Right atrium auricular region (tissue), 2 donors: ENCODE measurements at places on chromosomes 6 and 20. TPM values are rescaled to one million over a fixed set of nuclear protein-coding genes. Genes with fewer than 3 reads are reported as not detected.

The RGS17 gene
- total RNA-seq = 0.28 TPM

The SUPT3H gene
- total RNA-seq = 2.5 TPM

DNA sequence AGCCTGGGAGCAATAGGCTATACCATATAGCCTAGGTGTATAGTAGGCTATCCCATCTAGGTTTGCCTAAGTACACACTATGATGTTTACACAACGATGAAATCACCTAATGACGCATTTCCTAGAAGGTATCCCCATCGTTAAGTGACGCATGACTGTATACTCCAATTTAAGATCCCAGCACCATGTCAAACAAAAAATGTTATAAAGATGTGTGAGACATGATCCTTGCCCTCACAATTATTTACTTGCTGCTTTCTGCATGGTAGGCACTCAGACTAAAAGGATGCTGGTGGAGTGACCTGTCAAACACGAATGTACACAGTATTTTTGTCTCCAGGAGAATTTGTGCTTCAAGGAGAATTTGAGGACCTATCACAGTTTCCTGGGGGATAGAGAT, 32.3 kb downstream of the SNAP25 start:
- no peak overlapping the region for H3K4me3 ChIP-seq
- DNase-seq = no peak
- H3K4me1 ChIP-seq = no peaks in the 10 kb centered on the region
- no peak overlapping the region for H3K27ac ChIP-seq
- H3K36me3 ChIP-seq = no peaks in the 10 kb centered on the region
- H3K27me3 ChIP-seq = no peaks in the 10 kb centered on the region

DNA sequence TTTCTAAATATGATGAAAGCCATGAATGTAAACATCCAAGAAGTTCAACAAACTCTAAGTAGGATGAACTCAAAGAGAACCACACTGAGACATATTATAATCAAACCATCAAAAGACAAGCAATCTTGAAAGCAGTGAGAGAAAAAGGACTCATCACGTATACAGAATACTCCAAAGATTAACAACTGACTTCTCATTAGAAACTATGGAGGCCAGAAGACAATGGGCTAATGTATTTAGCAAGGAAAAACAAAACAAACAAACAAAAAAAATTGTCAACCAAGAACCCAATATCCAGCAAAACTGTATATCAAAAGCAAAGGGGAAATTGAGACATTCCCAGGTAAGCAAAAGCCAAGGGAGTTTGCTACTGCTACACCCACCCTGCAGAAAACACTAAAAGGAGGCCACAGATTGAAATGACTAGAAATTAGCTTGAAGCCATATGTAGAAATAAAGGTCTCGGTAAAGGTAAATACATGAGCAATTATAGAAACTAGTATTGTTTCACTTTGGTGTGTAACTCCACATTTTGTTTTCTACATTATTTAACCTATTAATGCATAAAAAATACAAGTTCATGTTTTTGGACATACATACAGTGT, 301.1 kb upstream of the QKI start:
- H3K27me3 ChIP-seq = no peaks in the 10 kb centered on the region
- DNase-seq = no peak
- no peak overlapping the region for H3K4me3 ChIP-seq
- H3K36me3 ChIP-seq = no peaks in the 10 kb centered on the region

GRCh38 chr20:59515906-59516209, 88.5 kb upstream of the PHACTR3 start:
- no peak overlapping the region for H3K27ac ChIP-seq
- no peak for DNase-seq
- no peaks in the 10 kb centered on the region for H3K4me1 ChIP-seq

GRCh38 chr6:89492025-89492640, 59.2 kb downstream of the ANKRD6 start:
- no peak overlapping the region for H3K27ac ChIP-seq
- H3K36me3 ChIP-seq = no peaks in the 10 kb centered on the region
- H3K27me3 ChIP-seq = no peaks in the 10 kb centered on the region
- H3K4me1 ChIP-seq = no peaks in the 10 kb centered on the region
- no peak overlapping the region for H3K4me3 ChIP-seq

The CD93 gene
- 51.6 TPM for total RNA-seq

DNA sequence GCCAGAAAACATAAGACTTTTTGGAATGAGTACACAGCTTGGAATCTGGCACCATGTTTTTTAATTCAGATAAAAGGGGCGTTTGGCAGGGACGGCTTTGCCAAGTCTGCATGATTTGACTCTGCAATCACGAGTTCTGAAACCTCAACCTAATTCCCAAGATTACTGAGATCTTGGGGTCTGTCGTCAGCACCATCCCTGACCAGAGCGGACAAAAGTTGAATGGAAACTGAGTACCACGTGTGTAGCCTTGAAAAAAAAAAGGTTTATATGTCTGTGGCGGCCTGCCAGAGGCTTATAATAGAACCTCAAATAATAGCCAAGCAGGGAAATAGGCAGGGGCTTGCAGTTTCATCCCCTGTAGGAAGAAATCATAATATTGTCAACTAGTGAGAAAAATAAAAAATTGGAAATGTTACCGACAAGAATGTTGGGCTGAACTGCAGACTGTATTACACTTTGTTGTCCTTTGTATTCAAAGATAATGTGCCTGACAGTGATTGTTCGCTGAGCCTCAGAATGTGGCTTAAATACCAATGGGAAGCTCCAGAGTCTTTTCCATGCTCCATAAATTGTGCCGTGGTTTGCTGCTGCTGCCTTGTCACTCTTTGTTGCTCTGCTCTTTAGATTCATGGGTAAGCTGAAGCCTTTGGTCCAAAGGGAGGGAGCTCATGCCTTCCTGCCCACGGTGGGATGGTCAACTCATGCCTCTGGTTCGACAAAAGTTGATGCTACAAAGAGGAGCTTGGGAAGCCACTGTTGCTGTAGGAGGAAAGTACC, 118.8 kb upstream of the ARID1B start:
- no peak for DNase-seq
- H3K36me3 ChIP-seq = no peaks in the 10 kb centered on the region
- peak overlapping the region; percentile 53 for H3K27ac ChIP-seq
- peak overlapping the region; percentile 5 for H3K4me3 ChIP-seq
- no peaks in the 10 kb centered on the region for H3K27me3 ChIP-seq

The DSP gene
- total RNA-seq = 229 TPM

GRCh38 chr6:100818066-100818465, 63.1 kb downstream of the ASCC3 start:
- H3K27me3 ChIP-seq = no peaks in the 10 kb centered on the region
- no peak overlapping the region for H3K27ac ChIP-seq
- no peaks in the 10 kb centered on the region for H3K36me3 ChIP-seq
- H3K4me1 ChIP-seq = peaks cover 5% of the 10 kb centered on the region

The SCRT2 gene
- total RNA-seq = not detected
